ENCODE measurements at places on chromosomes 6 and 20.

DNA sequence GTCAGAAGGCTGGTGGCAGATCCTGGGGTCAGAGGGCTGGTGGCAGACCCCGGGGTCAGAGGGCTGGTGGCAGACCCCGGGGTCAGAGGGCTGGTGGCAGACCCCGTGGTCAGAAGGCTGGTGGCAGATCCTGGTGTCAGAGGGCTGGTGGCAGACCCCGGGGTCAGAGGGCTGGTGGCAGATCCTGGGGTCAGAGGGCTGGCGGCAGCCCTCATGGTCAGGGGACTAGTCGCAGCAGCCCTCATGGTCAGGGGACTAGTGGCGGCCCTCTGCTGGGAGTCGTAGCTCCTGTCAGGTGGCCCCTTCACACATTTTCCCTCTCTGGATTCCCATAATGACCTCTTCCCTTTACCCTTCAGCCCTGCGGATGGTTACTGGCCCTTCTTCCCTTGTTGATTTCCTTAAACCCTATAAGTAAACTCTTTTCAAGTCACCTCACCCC, 86.7 kb downstream of the CDC5L start:
- DNase-seq: no peak

GRCh38 chr20:35252037-35252461, 25.6 kb downstream of the MMP24 start:
- no peak for DNase-seq

GRCh38 chr6:83314693-83315092, 116.2 kb downstream of the ME1 start:
- no peak for DNase-seq

DNA sequence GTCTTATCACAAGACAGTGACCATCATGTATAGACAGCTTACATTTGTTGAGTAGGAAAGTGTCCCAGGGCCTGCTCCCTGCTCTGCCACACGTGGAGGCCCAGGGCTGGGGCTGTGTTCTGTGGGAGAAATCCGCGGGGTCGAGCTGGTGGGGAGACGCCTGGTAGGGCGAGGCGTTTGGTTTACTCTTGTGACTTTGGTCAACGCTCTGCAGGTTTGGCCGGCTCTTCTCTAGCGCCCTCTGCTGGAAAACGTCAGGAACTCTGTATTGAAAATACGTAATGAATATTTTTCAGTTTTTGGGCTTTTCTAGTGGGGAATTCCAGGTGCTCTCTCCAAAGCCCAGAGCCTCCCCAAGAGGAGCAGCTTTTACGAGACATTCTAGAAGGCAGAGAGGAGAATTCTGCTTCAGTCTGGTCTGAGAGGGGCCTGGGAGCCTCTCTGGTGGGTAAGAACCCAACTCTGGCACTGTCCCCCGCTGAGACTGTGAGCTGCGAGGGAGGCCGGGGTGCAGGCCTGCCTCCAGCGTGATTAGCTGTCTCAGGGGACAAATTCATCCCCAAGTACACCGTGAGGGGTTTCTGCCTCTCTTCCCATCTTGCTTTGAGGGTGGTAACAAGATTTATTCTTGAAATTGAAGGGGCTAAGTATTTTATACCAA, 112.6 kb upstream of the RALGAPA2 start:
- DNase-seq: peak; percentile 84

DNA sequence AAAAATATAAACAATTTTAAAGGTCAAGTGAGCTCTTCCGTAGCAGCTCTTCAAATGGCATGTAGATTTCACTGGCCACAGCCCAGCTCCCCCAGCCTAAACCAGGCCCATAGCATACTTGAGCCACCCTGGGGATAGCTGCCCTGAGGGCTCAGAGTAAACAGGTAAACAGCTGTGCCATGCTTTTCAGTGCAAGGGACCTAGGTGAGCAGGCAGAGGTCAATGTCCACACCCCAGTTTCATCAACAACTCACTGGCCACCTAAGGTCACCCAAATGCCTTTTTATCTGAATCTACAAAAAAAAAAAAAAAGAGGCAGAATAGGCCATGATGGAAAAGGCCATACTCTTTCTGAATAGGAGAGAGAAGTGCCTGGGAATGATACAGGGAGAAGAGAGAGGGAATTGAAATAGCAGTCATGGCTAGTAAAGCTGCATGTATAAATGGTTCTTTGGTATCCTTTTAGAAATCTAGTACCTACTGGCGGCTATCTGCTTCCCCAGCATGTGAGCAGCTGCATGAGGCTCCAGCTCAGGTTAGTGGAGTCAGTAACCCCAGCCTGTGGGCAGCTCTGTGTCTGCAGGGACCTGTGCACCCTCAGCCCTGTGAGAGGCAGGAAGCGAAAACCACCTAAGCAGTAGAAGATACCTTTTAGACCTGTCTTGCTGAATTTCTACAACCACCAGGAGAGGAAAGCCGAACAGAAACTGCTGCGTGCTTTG, 77.0 kb downstream of the FOXA2 start:
- DNase-seq: no peak

- DNase-seq: no peak
Observed at GRCh38 chr6:110472739-110473138, 3.7 kb downstream of the SLC22A16 start.

DNA sequence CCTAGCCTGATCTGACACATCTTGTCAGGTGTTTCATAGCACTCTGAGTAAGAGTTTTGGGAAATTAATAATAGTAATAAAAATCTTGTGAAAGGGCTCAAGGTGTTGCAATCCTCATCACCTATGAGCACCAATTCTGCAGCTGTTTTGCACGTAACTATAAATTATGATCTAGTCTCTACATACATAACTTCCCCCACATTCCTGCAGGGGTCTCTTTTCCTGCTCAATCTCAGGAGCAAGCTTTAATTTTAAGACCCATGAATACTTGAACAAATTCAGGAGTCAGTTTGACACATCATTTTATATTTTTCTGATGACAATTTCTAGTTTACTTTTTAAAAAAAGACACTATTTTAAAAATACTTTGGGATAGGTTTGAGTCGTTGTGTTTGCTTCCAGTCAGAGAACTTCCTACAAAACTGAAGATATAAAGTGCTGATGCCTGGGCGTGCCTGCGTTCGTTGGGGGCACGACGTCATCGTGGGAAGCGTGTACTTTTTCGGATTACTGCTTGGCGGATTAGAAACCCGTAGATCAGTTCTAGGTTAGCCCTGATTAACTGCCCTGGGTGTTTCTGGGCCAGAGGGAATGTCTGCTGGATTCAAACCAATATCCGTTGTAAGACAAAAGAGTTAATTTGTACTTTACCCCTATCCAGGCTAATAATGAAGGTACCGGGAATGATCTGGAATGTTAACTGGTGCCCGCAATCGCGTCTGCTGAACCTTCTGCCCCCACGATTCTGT, 1.0 kb upstream of the E2F3 start:
- peak; percentile 86 for DNase-seq

GRCh38 chr6:132816660-132817059, 2.3 kb downstream of the RPS12 start:
- no peak for DNase-seq

- DNase-seq: no peak
Observed at GRCh38 chr6:100420711-100421110, 44.0 kb downstream of the SIM1 start.

GRCh38 chr20:2465100-2465499, 5.5 kb downstream of the SNRPB start:
- no peak for DNase-seq

DNA sequence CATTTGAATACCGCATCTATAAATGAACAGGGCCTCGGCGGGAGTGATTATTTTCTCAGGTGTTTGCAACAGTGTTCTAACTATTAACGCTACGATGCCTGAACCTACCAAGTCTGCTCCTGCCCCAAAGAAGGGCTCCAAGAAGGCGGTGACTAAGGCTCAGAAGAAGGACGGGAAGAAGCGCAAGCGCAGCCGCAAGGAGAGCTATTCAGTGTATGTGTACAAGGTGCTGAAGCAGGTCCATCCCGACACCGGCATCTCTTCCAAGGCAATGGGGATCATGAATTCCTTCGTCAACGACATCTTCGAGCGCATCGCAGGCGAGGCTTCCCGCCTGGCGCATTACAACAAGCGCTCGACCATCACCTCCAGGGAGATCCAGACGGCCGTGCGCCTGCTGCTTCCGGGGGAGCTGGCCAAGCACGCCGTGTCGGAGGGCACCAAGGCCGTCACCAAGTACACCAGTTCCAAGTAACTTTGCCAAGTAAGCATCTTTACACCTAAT, 70.9 kb downstream of the HFE start:
- no peak for DNase-seq

DNA sequence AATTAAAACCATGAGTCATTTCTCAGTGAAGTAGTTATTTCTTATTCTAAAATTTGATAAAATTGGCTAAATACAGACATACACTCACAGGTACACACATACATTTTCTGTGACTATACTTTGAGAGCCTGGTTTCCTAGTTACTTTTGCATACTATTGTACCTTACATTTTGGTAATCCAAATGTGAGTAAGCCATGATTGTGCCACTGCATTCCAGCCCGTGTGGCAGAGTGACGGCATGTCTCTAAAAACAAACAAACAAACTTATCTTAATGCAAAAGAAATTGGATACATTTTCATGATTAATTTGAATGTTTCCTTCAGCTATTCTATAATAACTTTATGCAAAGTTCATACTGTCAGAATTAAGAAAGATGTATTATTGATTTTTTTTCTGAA, 628.8 kb downstream of the GRIK2 start:
- DNase-seq: no peak

- DNase-seq: no peak
Observed at GRCh38 chr20:49980140-49981008, 2.4 kb upstream of the SNAI1 start.

GRCh38 chr6:25995507-25995906, 32.9 kb downstream of the TRIM38 start:
- no peak for DNase-seq

DNA sequence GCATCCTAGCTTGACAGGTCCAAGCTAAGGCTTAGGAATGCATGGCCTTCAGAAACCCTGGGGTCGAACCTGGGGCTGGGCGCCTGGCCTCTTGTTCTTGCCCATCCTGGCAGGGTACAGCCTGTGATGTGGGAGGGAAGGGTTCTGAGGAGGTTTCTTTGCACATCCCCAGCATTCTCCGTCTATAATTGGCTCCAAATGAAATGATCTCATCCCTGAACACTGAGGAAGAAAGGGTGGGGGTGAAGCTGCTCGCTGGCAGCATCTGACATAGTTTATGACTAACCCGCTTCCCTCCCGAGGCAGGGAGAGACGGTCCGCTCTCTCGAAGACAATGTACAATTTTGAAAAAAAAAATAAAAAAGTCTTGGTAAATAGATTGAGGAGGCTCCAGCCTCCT, 67.1 kb upstream of the ZNFX1 start:
- DNase-seq: no peak

GRCh38 chr6:46098678-46099077, 31.1 kb upstream of the ENPP4 start:
- DNase-seq: no peak

DNA sequence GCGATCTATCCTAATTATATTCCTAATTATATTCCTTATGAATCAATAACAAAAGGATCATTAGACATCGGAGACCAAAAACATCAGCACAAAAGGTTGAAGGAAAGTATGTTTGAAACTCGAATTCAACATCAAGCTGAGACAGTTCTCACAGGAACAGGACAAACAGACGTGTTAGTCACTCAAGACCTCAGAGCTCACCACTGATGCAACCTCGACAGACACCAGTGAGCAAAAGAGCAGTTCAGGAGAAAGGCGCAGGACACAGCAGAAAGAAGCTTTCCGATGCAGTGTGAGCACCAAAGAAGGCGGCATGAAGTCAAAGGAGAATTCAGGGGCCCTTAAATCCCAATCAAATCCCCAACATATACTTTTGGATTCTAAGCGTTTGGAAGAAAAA, 6.3 kb upstream of the RAMACL start:
- DNase-seq: no peak

- no peak for DNase-seq
Observed at GRCh38 chr6:109706513-109706912, 15.4 kb downstream of the FIG4 start.

DNA sequence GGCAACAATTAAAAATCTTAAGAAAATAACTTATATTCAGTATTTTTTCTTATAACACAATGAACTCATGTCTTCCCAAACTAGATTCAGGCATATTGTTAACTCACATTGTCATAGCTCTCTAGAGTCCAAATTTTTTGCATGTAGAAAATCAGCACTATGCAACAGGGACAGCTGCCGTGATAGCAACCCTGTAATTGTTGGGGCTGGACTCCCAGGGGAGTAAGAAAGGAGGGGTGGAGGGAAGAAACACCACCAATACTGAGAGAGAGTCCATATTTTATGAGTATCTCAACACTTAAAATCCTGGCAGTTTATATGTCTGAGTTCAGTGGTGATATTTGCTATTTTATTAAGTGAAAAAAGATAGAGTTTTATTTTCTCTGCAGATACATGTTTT, 89.6 kb upstream of the HS3ST5 start:
- no peak for DNase-seq

DNA sequence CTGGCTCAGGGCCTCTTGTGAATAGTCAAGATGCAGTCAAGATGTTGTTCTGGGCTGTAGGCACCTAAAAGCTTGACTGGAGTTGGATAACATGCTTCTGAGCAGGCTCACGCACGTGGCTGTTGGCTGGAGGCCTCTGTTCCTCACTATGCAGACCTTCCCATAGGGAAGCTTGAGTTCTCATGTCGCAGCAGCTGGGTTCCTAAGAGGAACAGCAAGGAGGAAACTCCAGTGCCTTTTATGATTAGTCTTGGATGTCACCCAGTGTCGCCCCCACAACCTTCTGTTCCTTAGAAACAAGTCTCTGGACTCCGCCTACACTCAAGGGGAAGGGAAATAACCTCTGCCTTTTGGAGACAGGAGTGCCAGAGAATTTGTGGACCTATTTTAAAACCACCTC, 210.7 kb downstream of the BCAS1 start:
- peak; percentile 97 for DNase-seq

DNA sequence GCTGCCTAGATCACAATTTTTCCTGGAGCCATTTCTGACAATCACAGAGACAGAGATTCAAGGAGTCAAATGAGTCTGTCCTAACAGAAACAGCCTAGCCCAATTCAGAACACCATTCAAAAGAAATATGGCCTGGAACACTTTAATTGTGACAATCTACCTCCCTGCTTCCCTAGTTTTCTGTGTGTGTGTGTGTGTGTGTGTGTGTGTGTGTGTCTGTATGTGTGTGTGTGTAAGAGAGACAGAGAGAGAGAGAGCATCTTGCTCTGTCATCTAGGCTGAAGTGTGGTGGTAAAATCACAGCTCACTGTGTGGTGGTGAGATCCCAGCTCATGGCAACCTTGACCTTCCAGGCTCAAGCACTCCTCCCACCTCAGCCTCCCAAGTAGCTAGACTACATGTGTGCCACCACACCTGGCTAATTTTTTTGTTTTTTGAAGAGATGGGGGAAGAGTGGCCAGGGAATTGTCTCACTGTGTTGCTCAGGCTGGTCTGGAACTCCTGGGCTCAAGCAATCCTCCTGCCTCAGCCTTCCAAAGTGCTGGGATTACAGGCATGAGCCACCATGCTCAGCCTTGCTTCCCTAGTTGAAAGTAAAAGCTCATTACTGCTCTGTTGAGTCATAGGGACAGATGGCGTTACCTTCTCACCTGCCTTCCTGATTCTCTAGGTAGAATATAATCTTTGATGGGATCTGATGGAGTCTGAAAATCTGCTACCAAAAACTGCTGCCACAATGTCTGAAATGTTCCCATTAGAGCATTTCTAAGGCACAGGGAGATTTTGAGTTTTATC, 89.6 kb upstream of the BEND6 start:
- no peak for DNase-seq

Measured in inflammatory macrophage treated with lipopolysaccharide for 1 hour (primary cell).